ENCODE measurements at places on chromosomes 2 and 18.

GRCh38 chr2:64606479-64607363, 47.0 kb downstream of the SERTAD2 start:
- DNase-seq: peak; percentile 91

- no peak for DNase-seq
Measured at GRCh38 chr18:63787673-63788072, 12.5 kb downstream of the SERPINB7 start.

GRCh38 chr2:85255813-85256594, 71.8 kb downstream of the TGOLN2 start:
- no peak for DNase-seq

DNA sequence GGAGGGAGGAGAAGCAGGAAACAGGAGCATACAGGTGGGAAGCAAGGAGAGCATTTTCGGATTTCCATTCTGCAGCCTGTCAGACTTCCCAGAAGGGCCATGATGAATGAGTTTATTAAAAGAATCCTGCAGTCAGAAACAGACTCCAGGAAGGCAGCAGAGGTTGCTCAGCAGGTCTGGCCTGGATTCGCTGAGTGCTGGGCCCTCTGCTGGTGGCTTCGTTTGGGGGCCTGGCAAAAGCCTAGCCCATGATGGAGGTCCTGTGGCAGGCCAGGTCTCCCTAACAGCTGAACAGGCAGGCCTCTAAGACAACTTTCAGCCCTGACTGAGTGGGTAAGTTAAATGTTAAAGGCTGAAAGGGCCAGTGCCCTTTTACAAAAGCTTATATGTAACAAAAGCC, 108.2 kb upstream of the CAPN13 start:
- DNase-seq: peak; percentile 56

DNA sequence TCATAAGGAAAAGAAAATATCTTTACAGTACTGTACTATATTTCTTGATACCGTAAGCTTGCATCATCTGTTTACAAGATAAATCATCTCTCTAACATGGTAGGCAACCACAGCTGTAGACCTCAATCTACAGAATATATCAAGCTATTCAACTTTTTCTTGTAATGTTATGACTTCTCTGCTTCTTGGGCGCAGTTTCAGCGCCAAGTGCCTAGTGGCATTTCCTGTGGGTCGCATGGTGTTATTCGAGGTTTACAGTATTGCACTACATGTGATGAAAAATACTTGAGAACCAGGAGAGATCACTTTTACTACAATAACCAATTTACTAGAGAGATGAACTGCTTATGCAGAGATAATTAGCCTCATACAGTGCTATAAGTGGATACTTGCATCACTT, 34.0 kb upstream of the SESTD1 start:
- no peak for DNase-seq

GRCh38 chr2:198641161-198641560, 816.6 kb downstream of the SATB2 start:
- DNase-seq: no peak

- DNase-seq: no peak
Measured at GRCh38 chr2:181106789-181107627, 126.6 kb downstream of the UBE2E3 start.

GRCh38 chr2:212659441-212659840, 120.8 kb upstream of the ERBB4 start:
- DNase-seq: no peak

Data from lower lobe of right lung (tissue), 2 donors.